Mesothelial cell of epicardium (in vitro differentiated cells): ENCODE measurements at places on chromosomes 5 and 9.

DNA sequence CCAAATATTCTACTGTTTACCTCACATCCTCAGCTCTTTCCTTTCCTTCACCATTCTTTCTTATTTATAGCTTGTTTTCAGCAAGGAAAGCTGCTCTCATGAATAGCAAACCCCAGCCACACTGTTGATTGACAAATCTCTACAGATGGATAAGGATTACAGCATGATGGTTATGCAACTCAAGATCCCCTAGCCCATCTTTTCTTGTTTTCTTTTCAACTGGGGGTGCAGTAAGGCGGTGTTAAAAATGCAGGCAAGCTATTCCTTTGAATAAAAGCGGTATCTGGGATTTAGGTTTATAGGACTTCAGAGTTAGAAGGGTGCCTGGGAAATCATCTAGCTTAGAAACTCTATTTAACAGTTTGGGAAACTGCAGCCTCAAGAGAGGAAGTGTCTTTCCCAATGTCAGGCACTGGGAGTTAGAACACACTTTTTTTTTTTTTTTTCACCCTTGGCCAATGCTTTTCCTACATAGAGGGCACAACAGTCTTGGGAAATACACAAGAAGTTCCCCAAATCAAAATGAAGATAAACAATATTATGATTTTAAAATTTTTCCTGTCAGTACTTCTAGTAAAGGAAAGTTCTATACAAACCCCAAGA lies 2.6 kb downstream of the SPARC start:
- peaks cover 56% of the 10 kb centered on the region for H3K4me1 ChIP-seq
- peak overlapping the region; percentile 91 for H3K4me3 ChIP-seq
- H3K27ac ChIP-seq, result peak overlapping the region; percentile 98
- no peak for DNase-seq

GRCh38 chr9:21611891-21612290 lies 129.8 kb upstream of the IFNE start:
- H3K27me3 ChIP-seq, result no peaks in the 10 kb centered on the region
- no peak overlapping the region for H3K27ac ChIP-seq
- no peak for DNase-seq
- no peaks in the 10 kb centered on the region for H3K36me3 ChIP-seq

DNA sequence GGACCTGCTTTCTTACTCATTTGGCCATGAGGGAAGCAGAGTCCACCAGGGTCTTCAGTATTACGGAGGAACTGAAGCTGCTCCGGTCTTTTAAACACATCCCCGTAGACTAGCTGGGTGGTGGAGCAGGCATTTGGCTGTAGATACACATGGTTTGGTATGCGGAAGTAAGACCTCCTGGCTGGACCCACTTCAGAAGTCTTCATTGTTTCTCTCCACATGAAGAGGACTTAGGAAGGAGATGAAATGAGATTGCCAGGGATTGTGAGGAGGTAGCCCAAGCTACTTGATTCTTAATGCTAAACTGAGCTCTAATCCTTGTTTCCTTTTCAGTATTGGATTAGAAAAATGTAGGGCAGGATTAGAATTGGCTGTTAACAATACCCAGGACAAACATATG lies 32.9 kb downstream of the STXBP1 start:
- no peak for DNase-seq
- no peak overlapping the region for H3K4me3 ChIP-seq
- H3K27ac ChIP-seq, result peak overlapping the region; percentile 12
- no peaks in the 10 kb centered on the region for H3K27me3 ChIP-seq
- peaks cover 1% of the 10 kb centered on the region for H3K36me3 ChIP-seq

- H3K4me3 ChIP-seq, result no peak overlapping the region
- no peaks in the 10 kb centered on the region for H3K36me3 ChIP-seq
- no peak overlapping the region for H3K27ac ChIP-seq
- DNase-seq, result no peak
- peaks cover under 1% of the 10 kb centered on the region for H3K4me1 ChIP-seq
Measured at GRCh38 chr9:72390907-72391306, 25.9 kb upstream of the ZFAND5 start.
